ENCODE measurements at places on chromosomes 7 and 10.
A peak's percentile ranks its signal among the peaks of the same experiment; 100 is the strongest.

- DNase-seq = no peak
Observed at GRCh38 chr7:4168041-4168440, 514.1 kb upstream of the FOXK1 start.

- DNase-seq = peak; percentile 30
Observed at GRCh38 chr7:97446361-97446760, 285.5 kb upstream of the TAC1 start.

- DNase-seq = no peak
Observed at GRCh38 chr10:44976352-44977198, 2.0 kb downstream of the DEPP1 start.

- DNase-seq = no peak
Observed at GRCh38 chr10:127922675-127923366, 15.9 kb downstream of the PTPRE start.

GRCh38 chr10:61903928-61904344 lies 2.4 kb downstream of the ARID5B start:
- no peak for DNase-seq
